ENCODE measurements at places on chromosomes 5 and 9. TPM values are rescaled to one million over a fixed set of nuclear protein-coding genes. Genes with fewer than 3 reads are reported as not detected.

The TRIM36 gene
- total RNA-seq = 4.9 TPM

The FNBP1 gene
- total RNA-seq = 24.4 TPM

- DNase-seq = no peak
Measured at GRCh38 chr9:99606957-99607356, 214.7 kb upstream of the NR4A3 start.

DNA sequence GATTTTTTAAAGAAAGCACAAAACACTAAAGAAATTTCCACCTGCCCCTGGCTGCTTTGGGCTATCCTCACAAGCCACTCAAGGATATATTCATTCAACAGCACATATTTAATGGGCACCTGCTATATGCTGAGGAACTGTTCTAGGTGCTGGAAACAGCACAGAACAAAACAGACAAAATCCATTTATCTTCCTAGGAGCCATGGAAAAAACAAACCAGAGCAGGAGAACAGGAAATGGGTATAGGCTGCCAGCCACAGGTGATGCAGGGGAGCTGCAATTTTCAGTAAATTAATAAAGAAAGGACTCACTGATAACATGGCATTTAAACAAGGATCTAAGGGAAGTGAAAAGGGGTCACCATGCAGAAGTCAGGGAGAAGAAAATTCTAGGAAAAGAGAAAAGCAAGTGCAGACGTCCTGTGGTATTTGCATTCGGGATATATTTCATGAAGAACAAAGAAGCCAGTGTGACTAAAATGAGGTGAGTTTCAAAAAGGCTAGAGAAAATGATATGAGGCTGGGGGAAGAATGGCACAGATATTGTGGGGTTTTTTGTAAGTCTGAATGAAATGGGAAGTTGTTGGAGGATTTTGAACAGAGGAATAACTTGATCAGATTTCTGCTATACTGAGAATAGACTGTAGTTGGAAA, 152.2 kb downstream of the ADAMTSL1 start:
- peak; percentile 12 for DNase-seq

The TRIO gene
- total RNA-seq = 134 TPM

DNA sequence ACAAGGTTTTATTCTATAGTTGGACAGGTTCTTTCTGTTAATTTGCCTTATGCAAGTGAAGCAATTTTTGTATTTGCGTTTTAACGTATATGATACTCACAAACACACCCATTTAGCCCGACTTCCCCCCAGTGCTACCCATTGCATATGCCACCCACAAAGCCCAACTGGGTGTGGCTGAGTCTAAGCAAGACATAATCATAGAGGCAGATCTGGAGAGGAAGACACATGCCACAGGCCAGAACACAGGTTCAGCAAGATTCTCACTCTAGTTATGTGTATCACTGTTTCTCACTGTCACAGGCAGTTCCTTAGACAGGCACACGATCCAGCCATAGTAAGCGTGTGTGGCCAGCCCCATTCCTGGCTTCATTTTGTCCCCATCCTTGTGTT, 29.0 kb upstream of the PUM3 start:
- no peak for DNase-seq

GRCh38 chr9:131759017-131759647, 19.3 kb upstream of the RAPGEF1 start:
- peak; percentile 31 for DNase-seq

The WHRN gene
- total RNA-seq = 12.8 TPM

GRCh38 chr5:72032788-72033187, 74.5 kb upstream of the MAP1B start:
- DNase-seq = no peak

GRCh38 chr5:86979811-86980411, 287.8 kb upstream of the RASA1 start:
- peak; percentile 63 for DNase-seq

GRCh38 chr5:169544264-169544950, 39.2 kb upstream of the SPDL1 start:
- no peak for DNase-seq

GRCh38 chr5:110932755-110933488, 138.6 kb upstream of the TSLP start:
- DNase-seq = no peak

GRCh38 chr5:137902408-137903133, 13.3 kb downstream of the PKD2L2 start:
- DNase-seq = no peak

DNA sequence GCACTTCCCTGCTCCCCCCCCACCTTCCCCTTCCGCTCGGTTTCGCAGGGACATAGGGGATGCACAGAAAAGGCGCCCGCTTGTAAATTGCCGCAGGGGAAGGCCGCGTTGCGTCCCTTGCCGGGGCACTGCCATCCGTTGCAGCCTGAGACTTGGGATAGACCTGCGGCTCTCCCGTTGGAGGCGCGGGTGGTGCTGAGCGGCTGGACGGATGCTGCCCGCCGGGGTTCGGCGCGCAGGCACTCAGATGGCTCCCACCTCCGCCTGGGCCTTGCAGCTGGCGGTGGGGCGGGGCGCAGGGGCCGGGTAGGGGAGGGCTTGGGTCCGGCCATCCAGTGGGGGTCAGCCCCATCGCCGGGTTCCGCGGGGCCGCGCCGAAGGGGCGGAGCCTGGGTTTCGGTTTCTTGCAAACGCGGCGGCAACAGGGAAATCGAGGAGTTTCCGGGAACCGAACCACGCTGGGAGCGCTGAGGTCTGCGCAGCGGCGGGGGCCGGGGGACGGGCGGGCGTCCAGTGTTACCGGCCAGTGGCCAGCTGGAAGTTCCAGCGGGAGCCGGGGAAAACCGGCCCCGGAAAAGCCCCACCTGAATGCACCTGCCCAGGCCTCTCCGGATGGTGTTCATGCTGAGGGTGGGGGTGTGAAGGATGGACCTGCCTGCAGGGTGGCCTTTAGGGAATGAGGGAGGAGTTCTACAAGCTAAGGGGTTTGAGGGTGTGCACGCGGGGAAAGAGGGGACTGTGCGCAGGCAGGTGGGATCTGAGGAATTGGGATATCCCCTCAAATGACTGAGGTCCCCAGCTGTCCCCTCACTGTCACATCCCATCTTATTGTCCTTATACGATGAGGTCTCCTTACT, 6.3 kb upstream of the IRF1 start:
- peak; percentile 91 for DNase-seq

DNA sequence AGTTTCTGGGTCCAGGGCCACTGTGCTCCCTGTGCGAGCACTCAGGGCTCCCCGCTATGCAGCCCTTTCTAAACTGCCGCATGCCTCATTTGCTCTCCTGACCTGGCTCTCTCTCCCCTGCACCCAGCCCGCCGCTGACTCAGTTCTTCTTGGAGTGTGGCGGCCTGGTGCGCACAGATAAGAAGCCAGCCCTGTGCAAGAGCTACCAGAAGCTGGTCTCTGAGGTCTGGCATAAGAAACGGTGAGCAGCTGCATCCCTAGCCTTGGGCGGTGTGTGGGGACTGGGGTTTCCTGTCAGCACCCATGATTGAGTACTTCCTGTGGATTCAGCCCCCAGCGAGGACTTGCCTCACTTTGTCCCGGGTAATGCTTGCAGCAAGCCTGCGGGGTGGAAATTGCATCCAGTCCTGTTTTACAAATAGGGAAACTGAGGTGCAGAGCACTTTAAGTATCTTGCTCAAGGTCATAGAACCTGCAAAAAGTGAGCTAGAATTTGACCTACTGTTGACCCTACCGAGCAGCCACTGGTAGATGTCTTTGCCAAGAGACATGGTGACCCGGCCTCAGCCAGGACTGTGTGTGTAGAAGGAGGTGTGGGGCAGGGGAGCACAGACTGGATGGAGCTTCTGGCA, 27.9 kb downstream of the USP20 start:
- peak; percentile 85 for DNase-seq

GRCh38 chr5:56651893-56652292, 163.5 kb upstream of the MAP3K1 start:
- no peak for DNase-seq

DNA sequence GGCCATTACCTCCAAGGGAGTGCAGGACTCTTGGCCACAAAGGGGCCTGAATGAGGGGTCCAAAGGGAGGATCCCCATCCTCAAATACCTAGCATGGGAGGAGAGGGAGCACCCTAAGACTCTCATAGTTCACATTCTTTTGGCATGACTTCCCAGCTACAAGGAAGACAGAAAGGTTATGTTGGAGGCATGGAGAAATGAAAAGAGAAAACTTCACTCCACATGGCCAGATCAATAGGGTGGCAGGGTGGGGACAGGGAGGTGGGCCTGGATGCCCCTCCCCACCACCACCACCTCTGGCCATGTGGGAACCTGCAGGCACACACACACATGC, 97.6 kb downstream of the PAX5 start:
- no peak for DNase-seq

GRCh38 chr5:113660206-113660605, 146.7 kb downstream of the YTHDC2 start:
- DNase-seq = no peak

DNA sequence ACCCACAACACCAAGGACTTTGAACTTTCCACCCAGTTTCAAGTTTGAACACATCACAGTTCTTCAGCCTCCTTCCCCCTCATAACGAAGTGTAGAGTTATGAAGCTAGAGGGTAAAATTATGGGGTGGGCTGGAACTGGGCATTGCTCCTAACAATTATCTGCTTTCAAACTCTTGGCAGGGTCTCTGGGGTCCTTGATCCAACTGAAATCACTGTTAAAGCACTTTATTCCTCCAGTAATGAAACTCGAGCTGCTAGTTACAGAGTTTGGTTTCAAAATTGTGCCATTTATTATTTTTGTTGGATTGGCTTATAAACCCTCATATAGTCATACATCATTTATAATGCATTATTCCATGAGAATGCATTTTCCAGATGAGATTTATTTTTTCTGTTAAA, 158.5 kb downstream of the RGS3 start:
- no peak for DNase-seq

The NR5A1 gene
- total RNA-seq = not detected

The TMEM215 gene
- not detected for total RNA-seq

DNA sequence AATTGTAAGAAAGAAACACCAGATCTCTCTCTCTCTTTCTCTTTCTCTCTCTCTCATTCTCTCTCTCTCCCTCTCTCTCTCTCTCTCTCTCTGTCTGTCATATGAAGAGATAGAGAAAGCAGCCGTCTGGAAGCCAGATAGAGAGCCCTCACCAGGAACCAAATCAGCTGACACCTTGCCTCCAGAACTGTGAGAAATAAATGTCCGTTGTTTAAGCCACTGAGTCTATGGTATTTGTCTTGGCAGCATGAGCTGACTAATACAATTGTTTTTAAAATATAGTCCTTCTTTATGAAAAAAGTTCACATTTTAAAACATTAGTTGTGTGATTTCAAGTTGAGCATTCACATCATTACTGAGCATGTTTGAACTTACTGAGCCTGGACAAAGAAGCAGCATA, 275.6 kb downstream of the CETN3 start:
- DNase-seq = no peak

DNA sequence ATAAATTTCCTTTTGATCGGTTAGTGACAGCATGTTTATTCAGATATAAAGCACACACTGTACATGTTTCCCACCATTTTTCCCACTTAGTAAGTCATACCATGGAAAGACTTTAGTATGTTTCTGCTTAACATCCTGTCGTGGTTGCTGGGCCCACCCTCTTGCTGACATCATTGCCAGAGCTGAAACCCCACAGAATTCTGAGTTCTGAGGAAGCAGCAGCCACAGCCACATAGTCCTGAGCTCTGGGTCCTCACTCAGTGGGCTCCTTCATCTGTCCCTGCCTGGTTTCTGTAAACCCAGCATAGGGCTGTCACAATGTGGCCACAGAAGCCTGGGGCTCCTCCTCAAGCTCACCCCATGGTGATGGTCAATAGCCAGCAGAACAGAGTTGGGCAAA, 441.5 kb downstream of the ENC1 start:
- no peak for DNase-seq

DNA sequence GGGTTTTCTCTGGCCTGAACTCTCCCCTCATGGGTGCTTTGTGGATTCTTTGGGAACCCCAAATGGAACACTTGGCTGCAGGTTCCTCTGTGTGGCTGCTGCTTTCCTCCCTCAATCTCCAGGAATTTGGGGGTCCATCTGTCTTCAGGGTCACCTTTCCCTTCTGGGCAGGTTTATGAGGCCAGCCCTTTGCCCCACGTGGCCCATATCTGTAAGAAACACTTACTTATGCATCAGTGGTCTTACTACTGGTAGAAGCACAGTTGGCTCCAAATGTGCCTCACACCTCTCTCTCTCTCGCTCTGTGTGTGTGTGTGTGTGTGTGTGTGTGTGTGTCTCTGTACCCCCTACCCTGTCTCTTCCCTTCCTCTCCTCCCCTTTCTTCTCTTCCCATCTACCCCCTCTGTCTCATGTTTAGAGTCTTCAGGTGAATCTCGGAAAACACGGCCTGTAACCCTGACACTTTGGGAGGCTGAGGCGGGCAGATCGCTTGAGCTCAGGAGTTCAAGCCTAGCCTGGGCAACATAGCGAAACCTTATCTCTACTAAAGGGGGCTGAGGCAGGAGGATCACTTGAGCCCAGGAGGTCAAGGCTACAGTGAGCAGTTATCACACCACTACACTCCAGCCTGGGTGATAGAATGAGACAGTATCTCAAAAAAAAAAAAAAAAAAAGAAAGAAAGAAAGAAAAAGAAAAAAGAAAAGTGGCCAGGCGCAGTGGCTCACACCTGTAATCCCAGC, 26.8 kb downstream of the C5orf15 start:
- no peak for DNase-seq

The LURAP1L gene
- total RNA-seq = 59.2 TPM

The PPP6C gene
- total RNA-seq = 41.7 TPM

The DMGDH gene
- total RNA-seq = 14.7 TPM

GRCh38 chr5:38284384-38284783, 26.0 kb downstream of the EGFLAM start:
- no peak for DNase-seq

The FOXI1 gene
- total RNA-seq = not detected

DNA sequence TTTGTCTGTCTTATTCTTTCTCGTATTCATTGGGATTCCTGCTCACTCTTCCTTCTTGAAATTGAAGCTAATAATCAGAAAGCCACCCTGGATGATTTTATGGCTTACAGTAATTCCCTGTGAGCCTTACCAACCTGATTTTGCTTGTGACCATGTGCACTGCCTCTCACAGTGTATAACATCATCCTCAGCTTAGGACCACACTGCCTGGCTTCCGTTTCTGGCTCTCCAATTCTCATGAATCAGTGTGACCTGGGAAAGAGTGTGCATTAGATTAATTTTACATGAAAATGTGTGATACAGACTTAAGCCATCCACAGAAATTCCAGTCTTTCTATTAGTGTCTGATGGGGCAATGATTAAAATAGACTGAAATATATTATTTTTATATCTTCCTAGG, 126.8 kb upstream of the DMRT1 start:
- DNase-seq = no peak

The TMEM171 gene
- 0.42 TPM for total RNA-seq

- DNase-seq = no peak
Measured at GRCh38 chr9:68648971-68649370, 56.1 kb upstream of the PIP5K1B start.

DNA sequence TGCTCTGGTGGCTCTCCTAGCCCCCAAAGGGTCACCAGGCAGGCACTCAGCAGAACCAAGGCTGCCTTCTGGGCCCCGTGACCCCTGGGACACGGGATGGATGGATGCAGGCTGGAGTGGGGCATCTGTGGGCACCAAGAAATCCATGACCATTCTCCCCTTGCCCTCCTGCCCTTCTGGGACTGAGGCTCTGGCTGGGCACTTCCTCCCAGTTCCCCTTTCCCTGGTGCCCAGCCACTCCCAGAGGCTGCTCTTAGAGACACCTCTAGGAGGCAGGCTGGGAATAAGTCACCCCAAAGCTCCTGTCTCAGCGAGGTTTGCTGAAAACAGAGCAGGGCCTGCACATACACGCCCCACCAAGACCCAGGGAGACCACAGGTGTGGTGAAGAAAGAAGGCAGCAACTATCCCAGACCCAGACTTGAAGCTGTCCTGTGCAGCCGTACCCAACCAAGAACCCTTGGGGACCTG, 943 bp downstream of the STING1 start:
- peak; percentile 89 for DNase-seq
